Activated CD4-positive, alpha-beta T cell treated with anti-CD3 and anti-CD28 coated beads, Interleukin-10, Interleukin-2, amounts not matched to agents 100 ng/mL and 50 ng/mL, durations not matched to agents 16 hours and 8 hours (primary cell): ENCODE measurements at places on chromosomes 5 and 9.

GRCh38 chr5:3958389-3958788 is 362.8 kb downstream of the IRX1 start:
- DNase-seq, result no peak

GRCh38 chr5:14200312-14200990 is 57.3 kb downstream of the TRIO start:
- DNase-seq, result no peak

DNA sequence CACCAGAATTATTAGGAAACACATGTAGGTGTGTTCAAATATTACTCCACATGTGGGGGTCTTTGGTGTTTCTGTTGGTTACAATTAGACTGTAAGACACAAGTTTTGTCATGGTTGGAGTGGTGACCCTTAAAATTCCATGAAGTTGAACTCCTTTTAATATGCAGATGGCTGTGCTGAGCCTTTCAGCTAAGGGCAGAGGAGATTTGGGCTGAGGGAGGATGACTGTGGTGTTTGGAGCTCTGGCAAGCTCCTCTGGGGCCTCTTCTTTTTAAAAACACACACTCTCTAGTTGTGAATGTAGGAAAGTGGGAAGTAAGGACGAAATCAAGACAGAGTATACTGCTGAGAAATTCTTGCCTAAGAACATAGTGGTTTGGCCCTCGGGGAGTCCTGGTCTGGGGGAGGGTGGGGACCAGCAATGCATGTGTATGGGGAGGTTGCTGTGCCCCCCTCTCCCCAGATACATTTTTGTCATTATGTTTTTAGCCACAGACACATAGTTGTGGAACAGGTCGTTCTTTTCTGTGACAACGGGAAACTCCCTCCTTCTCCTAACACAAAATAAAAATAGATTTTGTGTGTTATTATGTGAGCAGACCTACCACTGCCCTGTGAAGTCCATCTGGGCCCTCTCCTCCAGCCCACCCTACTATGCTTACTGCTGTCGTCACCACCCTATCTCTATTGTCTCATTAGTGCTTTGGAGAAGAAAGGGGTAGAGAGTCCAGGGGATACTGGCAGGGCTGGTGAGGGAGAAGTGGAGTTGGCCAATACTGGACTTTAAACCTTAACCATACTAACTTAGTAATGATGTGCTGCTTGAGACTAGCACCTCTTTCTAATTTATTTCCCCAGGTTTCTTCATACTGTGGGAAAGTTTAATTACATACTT is 10.0 kb downstream of the SMARCA2 start:
- no peak for DNase-seq

GRCh38 chr5:178454821-178455479 is 135.2 kb downstream of the COL23A1 start:
- DNase-seq, result no peak

- peak; percentile 12 for DNase-seq
Observed at GRCh38 chr5:80140496-80140895, 105.3 kb downstream of the THBS4 start.

GRCh38 chr9:91485006-91485405 is 61.4 kb upstream of the NFIL3 start:
- no peak for DNase-seq

DNA sequence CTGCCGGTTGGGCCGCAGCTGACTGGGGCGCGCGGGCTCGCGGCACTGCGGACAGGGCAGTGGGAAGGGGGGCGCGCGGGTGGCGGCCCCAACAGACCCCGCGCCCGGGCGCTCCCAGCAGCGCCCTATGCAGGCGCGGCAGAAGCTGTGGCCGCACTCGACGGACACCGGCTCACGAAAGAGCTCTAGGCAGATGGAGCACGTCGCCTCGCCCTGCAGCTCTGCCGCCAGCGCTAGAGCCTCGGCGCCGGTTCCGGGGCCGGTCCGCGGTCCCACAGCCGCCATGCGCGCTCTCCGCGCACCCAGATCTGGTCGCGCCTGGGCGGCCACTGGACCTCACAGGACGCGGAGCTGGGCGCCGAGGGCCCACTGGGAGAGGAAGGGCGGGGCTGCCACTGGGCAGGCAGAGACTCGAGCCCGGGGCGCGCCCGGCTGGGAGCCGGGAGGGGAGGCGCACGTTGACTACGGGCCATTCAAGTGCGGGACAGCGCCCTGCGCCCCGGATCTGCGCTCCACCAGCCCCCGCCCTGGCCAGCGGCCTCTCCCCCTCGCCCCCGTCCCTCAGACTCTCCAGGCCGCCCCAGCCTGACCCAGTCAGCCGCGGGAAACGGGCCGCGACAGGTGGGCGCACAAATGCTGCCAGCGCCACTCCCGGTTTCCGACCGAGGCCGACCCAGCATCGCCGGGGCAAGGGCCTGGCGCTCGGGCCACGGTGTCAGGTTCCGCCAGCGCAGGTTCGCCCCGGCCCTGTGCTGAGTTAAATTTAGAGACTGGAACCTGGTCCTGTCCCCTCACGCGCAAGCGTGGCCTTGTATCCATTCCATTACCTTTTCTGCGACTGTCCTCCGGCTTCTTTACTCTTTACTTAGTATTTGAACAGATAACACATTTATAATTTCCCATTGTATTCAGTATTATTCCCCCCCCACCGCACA is at the start of gene TRIM7:
Gene TRIM7, minus strand, starts transcription at position 371 of the 935 bp plus-strand sequence. Its CDS starts 86 bp downstream, at position 285.
- DNase-seq, result no peak

DNA sequence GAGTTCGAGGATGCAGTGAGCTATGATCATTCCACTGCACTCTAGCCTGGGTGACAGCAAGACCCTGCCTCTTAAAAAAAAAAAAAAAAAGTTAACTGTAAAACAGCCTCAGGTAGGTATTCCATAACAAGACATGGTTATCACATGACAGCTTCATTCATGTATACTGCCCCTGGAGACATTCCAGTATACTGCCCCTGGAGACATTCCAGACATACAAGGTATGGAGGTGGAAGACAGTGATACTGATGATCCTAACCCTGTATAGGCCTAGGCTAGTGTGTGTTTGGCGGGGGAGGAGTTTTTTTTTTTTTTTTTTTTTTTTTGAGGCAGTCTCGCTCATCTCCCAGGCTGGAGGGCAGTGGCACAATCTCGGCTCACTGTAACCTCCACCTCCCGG is 105.5 kb downstream of the RICTOR start:
- DNase-seq, result no peak

DNA sequence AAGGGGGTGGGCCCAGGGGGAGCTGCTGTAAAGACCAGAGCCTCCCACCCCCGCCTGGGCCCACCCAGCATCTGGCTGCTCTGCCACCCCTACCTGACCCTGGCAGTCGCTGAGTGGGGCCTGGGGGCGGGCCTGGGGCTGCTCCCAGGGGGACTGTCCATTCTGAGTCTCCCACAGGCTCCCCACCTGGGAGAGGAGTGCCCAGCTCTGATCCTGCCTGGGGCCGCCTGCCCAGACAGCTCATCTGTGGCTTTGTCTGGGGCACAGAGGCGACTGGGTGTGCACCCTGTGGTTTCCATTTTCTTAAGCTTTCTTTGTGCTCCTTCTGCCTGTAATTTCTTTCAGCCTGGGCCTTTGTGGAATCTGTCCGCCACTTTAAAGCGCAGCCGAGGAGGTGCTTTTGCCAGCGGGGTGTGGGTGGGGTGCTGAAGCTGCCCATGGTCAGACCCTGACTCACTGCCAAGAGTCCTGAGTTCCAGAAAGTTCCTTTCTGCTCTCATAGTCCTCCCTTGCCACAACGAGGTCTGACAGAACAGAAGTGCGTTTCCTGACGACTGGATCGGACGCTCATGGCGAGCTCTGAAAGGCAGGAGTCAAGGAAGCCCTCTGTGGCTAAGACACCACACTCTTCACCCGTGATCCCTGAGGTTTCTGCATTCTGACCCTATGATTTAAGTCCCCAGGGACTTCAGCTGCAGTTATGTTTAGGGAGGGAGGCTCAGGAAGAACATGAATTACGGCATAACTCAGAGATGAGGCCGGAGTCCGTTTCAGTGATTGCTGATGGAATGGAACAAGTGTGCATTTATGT is 225.0 kb downstream of the FANCC start:
- DNase-seq, result no peak

DNA sequence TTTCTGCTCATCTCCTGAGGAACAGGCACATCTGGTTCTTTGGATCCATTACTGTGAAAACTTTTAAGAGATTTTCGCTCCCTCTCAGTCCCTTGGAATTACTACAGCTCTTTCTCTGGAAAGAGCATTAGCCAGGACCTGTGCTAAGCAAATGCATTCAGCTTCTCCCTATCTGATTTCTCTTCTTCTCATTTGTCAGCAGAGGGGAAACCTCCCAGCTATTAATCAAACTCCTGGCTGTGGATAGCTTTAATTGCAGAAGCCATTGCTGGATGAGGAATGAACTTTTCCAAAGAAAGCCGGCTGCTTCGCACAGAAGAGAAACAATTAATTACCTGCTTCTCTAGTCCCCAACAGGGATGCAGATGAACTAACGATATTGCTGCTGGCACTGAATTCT is 37.9 kb downstream of the TLR4 start:
- no peak for DNase-seq

- no peak for DNase-seq
Observed at GRCh38 chr5:10994091-10994986, 233.3 kb upstream of the DAP start.

GRCh38 chr9:133160742-133161546 is 2.8 kb downstream of the GBGT1 start:
- DNase-seq, result peak; percentile 60

GRCh38 chr9:102483651-102484050 is 511.5 kb upstream of the CYLC2 start:
- DNase-seq, result no peak

DNA sequence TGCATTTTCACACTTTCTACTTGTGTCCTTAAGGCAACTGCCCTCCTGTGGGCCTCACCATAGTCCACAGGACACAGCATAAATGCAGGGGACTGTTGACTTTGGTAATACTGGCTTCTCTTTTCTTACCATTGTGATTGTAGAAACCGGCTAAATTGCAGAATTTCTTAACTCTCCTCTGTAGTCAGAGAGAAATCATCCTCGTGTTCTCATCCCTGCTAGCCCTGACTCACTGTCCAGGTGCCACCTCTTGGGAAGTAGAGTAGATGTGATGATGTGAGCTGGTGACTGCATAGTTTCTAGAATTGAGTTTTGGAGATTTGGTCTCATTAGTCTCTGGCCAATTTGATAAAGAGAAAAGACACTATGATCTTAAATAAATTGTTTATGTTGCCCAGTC is 5.5 kb downstream of the PHF24 start:
- DNase-seq, result no peak

GRCh38 chr5:80114860-80115259 is 79.7 kb downstream of the THBS4 start:
- DNase-seq, result no peak

DNA sequence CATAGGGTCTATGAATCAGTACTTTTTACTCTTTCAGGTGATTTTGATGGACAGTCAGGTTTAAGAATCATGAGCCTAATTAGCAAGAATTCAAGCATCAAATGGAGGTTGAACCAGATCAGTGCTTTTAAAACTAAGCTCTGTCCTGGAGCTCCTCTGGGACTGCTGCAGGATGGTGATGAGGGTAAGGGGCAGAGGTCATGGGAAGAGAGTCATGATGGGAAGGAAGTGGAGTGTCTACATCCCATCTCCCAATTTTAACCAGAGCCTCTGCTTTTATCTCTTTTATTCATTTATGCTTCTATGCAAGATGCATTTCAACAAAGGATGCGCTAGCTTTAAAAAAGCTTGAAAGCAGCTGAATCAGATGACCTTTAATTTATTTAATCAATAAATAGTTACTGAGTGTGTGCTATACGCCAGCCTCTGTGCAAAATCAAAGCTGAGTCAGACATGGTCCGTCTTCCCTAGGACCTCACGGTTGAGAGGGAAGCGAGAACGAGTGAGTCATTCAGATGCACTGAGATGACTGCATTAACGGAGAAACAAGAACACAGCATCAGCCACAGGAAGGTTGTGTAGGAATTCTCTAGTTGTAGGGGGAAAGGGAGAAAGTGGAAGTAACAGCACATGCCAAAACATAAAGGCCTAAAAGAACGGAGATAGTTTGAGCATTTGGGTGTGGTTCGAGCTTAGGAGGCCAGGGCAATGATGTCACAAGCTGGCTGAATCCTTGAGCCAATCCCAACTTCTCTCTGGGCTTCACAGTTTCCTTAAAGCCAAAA is 441.6 kb upstream of the BRINP1 start:
- DNase-seq, result no peak

DNA sequence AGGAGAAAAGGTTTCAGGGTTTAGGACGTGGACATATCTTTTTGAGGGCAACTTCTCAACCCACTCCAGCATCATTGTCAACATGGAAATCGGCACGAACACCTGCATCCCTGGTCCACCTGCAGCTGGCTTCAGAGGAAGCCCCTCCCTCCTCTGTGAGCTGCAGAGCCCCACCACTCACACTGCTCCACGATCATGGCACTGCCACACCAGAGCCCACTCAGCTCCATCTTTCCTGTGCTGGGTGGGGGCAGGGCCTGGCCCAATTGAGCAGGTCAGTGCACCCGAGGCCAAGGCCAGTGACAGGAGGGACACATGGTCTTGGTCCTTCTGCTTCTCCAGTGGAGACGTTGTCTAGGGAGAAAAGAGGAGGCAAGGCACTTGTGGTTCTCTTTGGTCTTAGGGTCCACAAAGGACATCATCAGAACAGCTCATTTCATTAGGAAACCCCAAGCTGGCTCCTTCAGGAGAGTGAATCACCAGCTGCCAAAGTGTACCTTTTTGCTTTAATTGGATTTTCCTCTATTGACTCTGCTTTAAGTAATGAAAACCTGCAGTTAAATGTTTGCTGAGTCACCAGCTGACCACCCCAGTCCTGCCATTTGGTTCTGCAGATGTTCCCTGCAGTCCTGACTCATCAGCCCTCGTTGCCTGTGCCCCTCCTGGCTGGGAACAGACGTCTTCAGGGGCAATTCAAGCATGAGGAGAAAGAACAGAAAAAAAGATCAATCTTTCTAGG is 56.2 kb downstream of the UBE2QL1 start:
- no peak for DNase-seq

DNA sequence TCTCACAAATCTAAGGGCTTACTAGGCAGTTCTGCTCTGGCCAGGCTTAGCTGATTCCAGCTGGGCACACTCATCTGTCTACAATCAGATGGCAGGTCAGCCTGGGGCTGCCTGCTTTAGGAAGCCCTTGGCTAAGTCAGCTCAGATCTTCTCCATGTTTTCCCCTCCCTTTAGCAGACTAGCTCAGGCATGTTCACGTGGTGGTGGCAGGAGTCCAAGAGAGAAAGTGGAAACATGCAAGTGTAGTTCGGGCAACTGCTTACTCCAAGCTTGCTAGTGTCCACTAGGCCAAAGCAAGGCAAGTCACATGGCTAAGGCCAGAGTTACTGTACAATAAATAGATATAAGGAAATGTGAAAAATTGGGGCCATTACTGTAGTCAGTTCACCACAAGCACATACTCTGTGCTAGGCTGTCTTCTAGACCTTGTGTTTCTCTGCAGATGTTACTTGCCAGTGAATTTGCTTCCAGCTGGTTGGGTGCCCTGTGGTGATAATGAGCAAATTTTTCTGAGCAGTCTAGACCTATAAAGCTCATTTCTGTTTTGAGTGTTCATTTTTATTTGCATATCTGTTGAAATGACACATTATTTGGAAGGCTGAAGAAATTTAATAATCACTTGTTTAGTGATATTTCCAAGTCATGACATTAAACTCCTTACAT is 38.3 kb downstream of the RECK start:
- no peak for DNase-seq
